ENCODE measurements at places on chromosomes 13 and 19.

GRCh38 chr13:97205982-97206381 lies 16.2 kb upstream of the MBNL2 start:
- DNase-seq: no peak

DNA sequence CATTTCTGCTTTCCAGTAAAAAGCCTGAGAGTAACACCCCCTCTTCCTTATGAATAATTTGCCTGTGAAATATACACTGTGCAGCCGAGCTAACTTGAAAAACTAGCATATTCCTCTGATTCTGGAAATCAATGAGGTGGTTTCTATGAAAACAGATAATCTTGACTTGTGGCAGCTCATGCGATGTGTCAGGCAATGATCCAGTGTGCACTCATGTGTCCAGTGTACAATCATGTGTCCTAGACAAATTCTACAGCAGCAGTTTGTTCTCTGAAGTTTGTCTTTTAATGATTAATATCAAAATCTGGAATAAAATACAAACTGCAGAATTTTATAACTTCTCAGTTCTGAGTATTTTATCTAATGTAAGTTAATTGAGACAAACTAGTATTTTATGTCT lies 2213.9 kb upstream of the PCDH20 start:
- DNase-seq: no peak

DNA sequence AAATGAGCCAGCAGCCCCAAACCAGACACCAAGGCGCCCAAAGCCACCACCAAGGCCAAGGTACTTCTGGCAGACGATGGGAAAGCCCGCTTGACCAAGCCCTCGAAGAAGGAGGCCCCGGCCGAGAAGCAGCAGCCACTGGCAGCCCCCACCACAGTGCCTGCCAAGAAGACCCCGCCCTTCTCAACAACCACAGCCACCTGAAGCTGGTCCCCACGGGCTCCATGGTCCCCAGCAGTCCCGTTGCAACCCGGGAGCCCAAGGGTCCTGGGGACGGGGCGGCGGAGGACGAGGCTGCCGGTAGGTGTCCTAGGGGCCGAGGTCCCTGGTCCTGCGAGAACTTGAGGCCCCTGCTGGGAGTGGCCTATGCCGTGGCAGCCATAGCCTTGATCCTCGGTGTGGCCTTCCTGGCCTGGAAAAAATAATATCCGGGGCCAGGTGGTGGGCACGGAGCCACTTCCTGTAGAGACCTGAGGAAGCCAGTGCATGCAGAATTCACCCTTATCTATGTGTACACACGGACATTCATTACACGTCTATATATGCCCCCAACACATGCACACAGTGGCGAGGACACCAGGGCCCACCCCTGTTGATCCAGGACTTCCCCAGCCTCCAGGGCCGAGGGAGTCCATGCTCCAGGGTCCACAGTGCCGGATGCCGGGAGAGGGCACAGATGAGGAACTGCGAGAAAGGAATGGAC lies 13.8 kb downstream of the C1QTNF9 start:
- no peak for DNase-seq

- no peak for DNase-seq
These were observed 41.0 kb upstream of the USP29 start for GRCh38 chr19:57078802-57079201.

DNA sequence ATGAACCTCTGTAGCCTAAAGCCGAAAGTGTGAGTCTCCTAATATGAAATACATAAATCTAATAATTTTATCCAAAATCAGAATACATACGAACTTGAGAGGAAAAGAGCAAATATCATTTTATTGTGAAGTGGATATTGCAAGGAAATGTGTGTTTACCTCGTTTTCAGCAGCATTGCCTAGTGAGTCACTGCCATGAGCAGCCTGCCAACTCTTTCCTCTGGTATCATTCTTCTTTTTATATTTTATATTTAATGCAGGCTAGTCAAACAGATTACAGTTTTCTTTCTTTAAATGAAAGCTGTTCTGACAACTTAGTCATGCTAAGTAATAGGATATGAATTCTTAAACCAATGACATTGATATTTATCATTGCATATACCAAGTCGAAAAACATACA lies 44.2 kb downstream of the EDNRB start:
- DNase-seq: no peak

GRCh38 chr13:75220861-75221260 lies 261.1 kb downstream of the TBC1D4 start:
- no peak for DNase-seq

DNA sequence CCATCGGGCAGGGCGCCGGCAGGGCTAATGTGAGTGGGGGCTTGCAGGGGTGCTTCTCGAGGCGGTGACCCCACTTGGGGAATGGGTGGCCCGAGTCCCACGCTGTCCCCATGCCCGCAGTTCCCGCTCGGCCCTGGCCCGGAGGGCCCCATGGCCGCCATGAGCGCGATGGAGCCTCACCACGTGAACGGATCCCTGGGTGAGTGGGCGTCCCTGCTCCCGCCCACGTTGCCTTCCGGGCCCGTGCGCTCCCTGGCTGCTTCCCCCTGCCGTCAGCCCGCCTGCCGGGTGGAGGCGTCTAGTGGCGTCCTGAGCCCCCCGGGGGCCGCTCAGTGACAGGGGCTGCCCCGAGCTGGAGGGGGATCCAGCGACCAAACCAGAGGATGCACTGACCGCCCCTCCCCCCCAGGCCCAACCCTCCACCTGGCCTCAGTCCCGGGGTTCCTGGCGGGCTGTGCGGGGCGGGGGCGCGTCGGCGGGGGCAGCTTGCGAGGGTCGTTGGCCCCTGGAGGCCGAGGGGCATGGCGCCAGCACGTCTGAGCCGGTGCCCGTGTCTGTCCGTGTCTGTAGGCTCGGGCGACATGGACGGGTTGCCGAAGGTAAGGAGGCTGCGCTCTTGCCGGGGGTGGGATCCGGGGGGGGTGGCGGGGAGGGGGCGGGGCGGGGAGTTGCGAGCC lies 4.8 kb downstream of the ISYNA1 start:
- DNase-seq: no peak

DNA sequence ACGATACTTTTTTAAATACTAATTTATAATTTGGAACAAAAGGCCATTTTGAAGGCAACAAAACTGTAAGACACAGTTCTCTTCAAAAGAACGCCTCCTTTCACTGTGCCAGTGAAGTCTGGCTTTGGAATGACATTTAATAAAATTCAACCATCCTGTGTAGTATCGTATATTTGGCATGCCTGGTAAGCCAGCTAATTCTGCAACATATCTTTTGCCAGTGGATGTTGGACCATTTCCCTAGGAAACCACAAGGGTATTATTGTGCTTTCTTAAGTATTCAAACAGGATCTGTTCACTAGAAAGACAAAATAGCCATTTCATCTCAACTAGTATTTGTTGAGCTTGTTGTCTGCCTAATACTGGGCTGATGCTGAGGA lies 111.6 kb downstream of the RGCC start:
- no peak for DNase-seq

GRCh38 chr19:49755956-49756355 lies 7.2 kb downstream of the TSKS start:
- DNase-seq: no peak

DNA sequence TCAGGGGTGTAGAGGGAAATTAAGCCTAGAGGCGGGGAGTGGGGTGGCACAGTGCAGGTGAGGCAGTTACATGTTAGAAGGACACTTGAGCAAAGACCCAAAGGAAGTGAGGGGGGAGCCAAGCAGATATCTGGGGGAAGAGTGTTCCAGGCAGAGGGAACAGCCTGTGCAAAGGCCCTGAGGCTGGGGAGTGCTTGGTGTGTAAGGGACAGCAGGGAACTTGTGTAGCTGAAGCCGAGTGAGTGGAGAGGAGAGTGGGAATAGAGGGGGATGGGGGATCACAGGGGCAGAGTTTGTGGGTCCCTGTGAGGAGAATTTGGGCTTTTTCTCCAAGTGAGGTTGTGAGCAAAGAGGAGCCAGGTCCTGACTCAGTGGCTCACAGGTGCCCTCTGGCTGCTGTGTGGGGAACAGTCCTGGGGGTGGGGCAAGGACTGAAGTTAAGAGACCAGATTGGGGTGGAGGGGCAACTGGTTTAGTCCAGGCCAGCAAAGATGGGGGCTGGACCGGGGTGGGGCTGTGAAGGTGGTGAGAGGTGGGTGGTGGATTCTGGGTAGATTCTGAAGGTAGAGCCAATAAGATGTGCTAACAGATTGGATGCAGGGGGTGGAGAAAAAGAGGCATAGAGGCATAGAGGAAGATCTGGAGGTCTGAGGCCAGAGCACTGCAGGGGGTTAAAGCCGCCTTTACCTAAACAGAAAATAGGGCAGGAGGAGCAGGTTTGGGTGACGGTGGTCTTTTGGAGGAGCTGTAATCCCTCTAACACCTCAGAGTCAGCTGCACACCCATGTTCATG lies 75.3 kb downstream of the CACNA1A start:
- DNase-seq: peak; percentile 14

- no peak for DNase-seq
These were observed 443.9 kb downstream of the FGF9 start for GRCh38 chr13:22114630-22115311.

DNA sequence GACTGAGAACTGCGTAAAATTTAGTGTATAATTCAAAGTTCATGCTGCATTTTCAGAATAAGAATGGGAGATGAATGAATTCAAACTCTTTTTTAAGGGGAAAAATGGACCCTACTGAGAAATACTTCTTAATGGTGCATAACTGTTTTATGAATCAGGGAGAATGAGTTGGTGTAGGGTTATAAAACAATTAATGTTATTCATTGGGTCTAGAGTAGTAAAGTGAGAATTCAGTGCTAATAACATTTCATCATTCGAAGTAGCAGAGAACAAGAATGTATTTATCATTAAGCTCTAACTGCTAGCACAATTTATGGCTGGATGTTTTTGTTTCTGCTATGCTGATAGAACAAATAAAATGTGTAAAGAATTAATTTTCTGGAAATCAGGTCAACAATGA lies 310.2 kb downstream of the SLITRK5 start:
- DNase-seq: no peak

DNA sequence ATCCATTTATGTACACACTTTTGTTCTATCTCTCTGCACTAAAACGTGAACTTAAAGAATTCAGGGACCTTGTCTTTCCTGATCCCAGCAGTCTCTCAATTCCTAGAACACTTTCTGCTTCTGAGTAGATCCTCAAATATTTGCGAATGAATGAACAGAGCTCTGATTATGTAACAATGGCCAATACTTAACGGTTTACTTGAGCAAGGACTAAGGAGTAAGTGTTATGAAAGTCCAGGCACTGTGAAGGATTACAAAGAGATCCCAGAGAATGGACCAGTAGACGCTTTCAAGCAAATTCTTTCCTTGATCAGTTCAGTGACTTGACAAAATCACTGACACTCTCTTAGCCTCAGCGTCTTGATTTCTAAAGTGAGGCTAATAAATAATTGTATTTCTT lies 514.5 kb upstream of the KLHL1 start:
- no peak for DNase-seq

GRCh38 chr13:50675651-50676050 lies 167.8 kb downstream of the DLEU7 start:
- DNase-seq: no peak

- DNase-seq: no peak
These were observed 49.9 kb downstream of the MBD3L2B start for GRCh38 chr19:6971366-6971765.

DNA sequence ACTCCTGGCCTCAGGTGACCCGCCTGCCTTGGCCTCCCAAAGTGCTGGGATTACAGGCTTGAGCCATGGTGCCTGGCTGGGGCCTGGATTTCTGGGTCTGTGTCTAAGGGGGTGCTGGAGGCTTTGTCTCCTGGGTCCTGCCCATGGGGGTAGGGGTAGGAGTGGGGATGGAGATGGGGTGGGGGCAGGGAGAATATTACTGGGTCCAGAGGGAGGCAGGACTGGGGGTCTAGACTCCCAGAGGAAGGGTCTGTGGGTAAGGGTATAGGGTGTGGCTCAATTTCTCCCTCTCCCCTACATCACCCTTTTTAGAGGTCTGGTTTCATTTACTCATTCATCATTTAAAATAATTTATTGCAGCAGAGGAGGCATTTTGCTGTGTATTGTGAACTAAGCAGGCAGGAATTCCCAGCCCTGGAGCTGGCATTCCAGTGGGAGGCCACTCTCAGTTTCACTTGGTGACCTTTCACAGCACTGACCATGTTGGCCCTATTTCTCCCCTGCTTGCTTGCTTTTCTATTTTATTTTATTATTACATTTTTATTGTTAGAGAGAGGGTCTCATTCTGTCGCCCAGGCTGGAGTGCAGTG lies 810 bp upstream of the NFKBID start:
- DNase-seq: no peak

GRCh38 chr19:46206176-46206575 lies 23.4 kb upstream of the IGFL1 start:
- no peak for DNase-seq

DNA sequence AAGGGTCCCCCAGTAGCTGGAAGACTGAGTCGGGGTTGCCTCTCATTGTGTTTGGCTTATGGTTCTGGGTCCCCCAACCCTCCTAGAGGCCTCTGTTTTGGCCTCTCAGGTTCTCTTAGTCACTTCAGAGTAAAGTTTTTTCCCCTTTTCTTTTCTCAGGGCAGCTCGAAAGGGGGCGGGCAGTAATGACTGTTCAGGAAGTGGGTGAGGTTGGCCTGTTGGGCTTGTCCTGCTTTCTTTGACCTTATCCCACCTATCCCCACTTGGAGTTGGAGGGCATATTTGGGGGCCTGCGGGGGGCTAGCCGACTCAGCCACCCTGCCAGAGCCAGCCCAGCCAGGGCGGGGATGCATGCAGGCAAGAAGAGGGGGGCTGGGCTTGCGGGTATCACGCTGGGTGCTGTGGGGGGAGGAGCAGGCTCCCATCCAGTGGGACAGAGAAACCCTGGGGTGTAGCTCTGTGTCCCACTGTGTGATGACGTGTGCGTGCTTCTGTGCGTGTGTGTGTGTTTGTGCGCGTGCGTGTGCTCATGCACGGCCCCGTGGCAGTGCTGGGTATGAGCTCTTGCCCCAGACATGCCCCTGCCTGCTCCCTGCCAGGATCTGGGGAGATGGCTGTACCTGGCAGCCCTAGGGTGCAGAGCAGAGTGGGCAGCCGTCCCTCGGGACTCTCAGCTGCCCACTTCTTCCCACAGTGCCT lies 1.4 kb downstream of the CIC start:
- no peak for DNase-seq

DNA sequence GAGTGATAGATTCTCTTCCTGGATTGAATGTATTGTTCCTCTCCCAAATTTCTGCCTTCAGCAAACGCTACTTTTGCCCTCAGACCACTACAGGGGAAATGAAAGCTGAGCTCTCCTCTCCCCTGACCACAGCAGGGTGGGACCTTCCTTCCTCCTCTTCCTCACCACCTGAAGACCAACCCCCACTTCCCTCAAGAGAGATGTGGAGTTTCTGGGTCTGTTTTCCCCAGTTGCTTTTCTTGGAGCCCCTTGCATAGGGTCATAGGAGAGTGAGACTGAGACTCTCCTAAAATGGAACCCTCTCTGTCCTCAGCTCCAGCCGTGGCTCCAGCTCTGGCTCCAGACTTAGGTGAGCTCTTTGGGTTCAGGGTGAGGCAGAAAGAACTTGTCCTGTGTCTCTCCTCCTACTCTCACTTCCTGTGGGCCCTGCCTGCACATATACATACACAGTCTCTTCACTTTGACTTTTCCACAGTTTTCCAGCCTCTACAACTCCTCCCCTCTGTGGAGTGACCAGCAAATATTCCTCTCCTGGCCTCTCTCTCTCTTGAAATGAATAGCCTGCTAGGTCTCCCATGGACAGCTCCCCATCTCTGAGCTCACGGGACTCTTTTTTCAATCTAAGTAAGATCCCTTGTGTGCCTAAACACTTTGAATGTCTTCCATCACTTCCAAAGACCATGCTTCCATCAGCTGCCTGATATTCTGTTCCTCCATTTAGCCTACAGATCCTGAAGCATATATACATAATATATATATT lies 19.2 kb upstream of the ZNF175 start:
- DNase-seq: no peak

Data from HAP-1 (cell line).